ENCODE measurements at places on chromosomes 6 and 20.

GRCh38 chr20:31573555-31574321 is 31.4 kb upstream of the ID1 start:
- DNase-seq: no peak

DNA sequence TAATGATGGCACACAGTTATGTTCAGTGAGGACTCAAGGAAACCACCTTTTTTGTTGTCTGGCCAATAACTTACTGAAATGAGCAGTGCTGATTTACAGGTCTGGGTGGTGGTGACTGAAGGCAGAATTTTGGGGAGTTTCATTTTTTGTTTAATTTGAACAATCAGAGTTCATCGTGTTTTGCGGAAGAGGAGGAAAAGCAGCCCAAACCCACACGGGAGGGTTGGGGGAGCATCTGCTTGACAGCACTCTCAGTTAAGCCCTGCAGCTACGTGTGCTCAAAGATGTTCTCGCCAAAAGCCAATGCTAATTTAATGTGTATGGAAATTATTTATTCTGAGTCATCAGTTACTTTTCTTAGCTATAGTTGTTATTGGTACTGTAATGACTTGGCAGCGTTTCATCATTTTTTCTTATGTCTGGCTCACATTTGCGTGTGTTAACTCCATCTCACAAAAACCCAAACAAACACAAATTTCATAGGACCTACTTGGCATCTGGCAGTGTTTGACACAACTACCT is 89.2 kb downstream of the UST start:
- DNase-seq: peak; percentile 14

DNA sequence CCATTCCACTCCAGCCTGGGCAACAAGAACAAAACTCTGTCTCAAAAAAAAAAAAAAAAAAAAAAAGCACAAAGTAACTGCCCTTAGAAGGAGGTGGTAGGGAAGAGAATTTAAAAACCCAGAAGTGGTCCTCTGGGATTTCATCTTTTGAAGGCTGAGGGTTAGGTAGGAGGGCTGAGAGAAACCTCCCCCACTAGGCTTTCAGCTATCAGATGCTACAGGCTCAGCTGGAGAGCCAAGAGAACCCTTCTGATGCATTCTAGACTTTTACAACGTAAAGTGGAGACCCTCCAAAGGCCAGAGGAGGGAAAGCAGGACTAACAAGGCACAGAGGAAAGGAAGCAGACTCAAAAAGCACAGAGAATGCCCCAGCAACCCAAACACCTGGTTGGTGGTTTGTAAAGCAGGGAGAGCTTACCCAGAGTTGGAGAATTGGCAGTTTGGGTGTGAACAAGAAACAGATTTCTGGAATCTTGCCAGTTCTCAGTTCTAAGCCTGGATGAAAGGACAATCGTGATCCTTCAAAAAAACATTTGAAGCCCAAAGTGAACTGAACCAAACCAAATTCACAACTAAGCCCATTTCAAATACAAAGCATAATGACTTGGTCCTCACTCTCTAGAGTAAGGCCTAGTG is 23.2 kb upstream of the SPAG4 start:
- DNase-seq: no peak

GRCh38 chr20:23270382-23270911 is 80.1 kb upstream of the NXT1 start:
- DNase-seq: no peak

GRCh38 chr6:44073612-44074438 is 53.4 kb downstream of the MRPL14 start:
- DNase-seq: no peak

DNA sequence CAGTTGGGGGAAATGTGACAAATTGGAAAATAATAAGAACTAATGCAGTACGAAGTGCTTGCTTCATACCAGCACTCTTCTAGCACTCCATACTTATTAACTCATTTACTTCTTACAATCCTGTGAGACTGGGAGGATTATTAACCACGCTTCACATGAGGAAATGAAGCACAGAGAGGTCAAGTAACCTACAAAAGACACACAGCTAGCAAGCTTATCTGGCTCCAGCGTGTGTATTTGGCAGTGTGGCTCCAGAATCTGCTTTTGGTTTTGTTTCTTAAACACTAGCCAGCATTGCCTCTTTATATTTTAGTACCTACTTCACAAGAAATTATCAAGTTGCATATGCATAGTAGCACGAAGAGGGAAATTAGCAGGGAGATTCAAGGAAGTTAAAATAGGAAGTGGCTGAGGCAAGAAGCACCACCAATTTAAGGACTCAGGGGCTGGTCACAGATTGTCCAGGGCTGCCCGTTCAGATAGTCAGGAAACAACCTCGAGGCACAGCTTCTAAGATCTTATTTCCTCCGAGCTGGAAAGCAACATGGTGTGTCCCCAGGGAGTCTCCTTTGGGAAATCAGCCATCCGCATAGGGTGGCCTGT is 302.7 kb upstream of the PRDM1 start:
- no peak for DNase-seq

- DNase-seq: no peak
Measured at GRCh38 chr6:73565767-73566485, 45.1 kb upstream of the EEF1A1 start.

DNA sequence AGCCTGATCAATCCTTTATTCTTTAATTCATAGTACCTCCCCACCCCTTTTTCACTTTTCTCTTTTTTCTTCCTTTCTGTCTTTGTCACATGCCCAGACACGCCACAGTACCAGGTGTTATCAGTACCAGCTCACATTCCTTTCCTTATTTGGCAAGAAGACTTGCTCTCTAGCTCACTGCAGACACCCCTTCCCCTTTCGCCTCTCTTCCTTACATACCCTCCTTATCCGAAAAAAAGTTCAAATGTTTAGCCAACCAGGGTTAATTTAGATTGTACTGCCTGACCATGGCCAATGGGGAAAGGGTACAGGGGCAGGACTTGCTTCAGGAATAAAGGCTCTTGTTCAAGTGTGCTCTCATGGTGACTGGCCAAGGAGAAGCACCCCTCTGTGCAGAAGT is 9.3 kb upstream of the SIRPB2 start:
- no peak for DNase-seq

GRCh38 chr20:15818651-15819071 is 754.6 kb downstream of the KIF16B start:
- no peak for DNase-seq

Measured in CD4-positive, alpha-beta T cell treated with Interleukin-4 for 4 hours (primary cell).